Thymus (tissue), 14 donors: ENCODE measurements at places on chromosomes 3 and 15.

GRCh38 chr3:16056217-16056616, 118.3 kb upstream of the GALNT15 start:
- no peak overlapping the region for H3K4me3 ChIP-seq
- no peaks in the 10 kb centered on the region for H3K27me3 ChIP-seq
- no peak for DNase-seq
- no peaks in the 10 kb centered on the region for H3K4me1 ChIP-seq
- H3K27ac ChIP-seq, result peak overlapping the region; percentile 25

GRCh38 chr15:83105440-83105839, 2.0 kb upstream of the TM6SF1 start:
- H3K27me3 ChIP-seq, result peaks cover 42% of the 10 kb centered on the region
- H3K27ac ChIP-seq, result no peak overlapping the region
- no peak overlapping the region for H3K4me3 ChIP-seq
- H3K36me3 ChIP-seq, result no peaks in the 10 kb centered on the region
- H3K4me1 ChIP-seq, result peaks cover 9% of the 10 kb centered on the region

DNA sequence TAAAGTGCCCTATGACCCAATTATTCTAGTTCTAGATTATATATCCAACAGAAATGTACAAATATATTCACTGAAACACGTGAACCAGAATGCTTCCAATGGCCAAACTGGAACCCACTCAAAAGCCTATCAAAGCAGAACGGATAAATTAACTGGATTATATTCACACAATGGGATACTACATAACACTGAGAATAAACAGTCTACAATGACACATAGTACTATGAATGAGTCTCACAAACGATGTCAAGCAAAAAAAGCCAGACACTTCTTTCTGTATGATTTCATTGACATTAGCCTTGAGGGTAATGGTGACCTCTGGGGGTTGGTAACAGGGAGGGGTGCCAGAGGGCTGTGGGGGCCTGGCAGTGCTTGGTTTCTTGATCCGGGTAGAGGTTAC, 50.9 kb upstream of the HACD2 start:
- H3K27me3 ChIP-seq, result no peaks in the 10 kb centered on the region
- H3K4me1 ChIP-seq, result peaks cover 10% of the 10 kb centered on the region
- H3K27ac ChIP-seq, result no peak overlapping the region
- H3K36me3 ChIP-seq, result no peaks in the 10 kb centered on the region
- no peak for DNase-seq

DNA sequence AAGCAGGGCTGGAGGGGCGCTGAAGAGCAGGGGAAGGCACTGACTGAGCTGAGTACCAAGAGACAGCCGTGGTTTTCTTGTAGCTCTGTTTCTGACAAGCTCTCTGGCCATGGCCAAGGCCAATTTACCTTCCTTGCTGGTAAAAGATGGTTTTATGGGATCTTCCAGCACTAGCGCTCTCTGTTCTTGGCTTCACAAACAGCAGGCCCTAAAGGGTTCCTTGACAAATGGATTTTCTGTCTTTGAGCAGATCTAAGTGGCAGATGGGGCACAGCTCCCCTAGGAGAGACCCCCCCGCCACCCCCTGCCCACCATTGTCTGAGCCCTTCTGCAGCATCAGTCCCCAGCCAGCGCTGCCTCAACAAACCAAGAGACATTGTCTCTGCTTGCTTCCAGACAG, 66.6 kb downstream of the GAP43 start:
- H3K27ac ChIP-seq, result no peak overlapping the region
- no peak for DNase-seq
- H3K27me3 ChIP-seq, result no peaks in the 10 kb centered on the region
- H3K36me3 ChIP-seq, result no peaks in the 10 kb centered on the region

DNA sequence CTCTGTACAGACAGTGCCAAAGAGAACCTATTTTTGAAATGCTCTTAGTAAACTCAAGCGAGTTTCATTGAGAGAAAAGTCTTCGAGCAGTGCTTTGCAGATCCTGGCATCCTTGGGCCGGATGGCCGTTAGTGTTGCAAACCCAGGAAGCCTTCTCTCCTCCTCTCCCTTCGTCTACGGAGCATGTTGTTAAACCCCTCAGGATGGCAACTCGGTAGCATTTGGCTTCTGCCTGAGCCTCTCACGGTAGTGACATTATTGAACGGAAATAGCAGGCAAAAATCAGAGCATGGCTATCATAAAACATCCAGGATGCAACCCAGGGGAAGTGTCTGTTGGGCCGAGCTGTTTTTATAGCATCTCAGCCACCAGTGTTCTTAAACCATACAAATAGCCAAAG, 6.7 kb upstream of the SEC13 start:
- H3K36me3 ChIP-seq, result no peaks in the 10 kb centered on the region
- H3K27me3 ChIP-seq, result peaks cover 31% of the 10 kb centered on the region
- no peak overlapping the region for H3K4me3 ChIP-seq
- H3K27ac ChIP-seq, result no peak overlapping the region

DNA sequence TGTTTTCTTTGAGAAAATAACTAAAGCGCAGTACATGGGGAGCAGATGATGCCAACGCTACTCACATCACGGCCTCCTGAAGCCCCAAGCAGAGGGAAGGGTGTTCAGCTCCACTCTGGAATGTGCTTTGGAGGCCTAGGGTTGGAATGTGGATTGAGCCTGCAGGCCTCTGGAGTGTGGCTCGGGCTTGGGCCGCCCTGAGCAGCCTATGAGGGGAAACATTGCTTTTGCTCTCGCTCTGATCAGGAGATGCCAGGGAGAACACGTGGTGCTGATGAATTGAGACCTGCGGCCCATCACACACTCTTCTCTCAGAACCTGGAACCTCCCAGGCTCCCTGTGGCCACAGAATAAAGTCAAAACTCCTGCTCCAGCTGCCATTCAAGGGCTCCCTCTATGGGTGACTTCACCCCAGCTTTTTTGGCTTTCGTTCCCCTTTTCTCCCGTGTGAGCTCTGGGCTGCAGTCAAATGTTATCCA, 23.3 kb downstream of the CCDC13 start:
- peaks cover 5% of the 10 kb centered on the region for H3K4me1 ChIP-seq
- H3K27ac ChIP-seq, result no peak overlapping the region

- H3K4me1 ChIP-seq, result no peaks in the 10 kb centered on the region
- no peak overlapping the region for H3K4me3 ChIP-seq
Measured at GRCh38 chr3:146594843-146595482, 10.2 kb downstream of the PLSCR5 start.

DNA sequence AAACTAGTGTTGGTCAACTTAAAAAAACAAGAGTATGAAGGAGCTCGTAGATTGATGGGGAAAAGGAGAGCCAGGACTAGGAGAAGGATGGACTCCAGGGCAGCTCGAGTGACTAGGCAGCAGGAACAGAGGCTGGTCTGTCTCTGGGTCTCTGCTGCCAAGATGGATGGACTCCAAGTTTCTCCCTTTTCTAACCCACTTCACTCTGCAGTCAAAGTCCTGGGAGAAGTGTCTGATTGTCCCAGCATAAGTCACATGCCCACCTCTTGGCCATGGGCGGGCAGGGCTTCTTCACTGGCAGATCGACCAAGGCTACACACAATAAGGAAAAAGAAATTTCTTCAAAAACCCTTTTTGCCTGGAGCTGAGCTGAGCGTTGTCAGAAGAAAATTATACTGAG, 9.2 kb upstream of the EPB42 start:
- H3K4me3 ChIP-seq, result no peak overlapping the region
- no peaks in the 10 kb centered on the region for H3K4me1 ChIP-seq
- no peak overlapping the region for H3K27ac ChIP-seq
- no peaks in the 10 kb centered on the region for H3K36me3 ChIP-seq

GRCh38 chr15:41804916-41805666, 22.8 kb upstream of the JMJD7 start:
- peaks cover 6% of the 10 kb centered on the region for H3K4me1 ChIP-seq
- peak overlapping the region; percentile 64 for H3K27ac ChIP-seq
- peaks cover 4% of the 10 kb centered on the region for H3K36me3 ChIP-seq
- DNase-seq, result no peak
- H3K4me3 ChIP-seq, result no peak overlapping the region
- no peaks in the 10 kb centered on the region for H3K27me3 ChIP-seq

- no peaks in the 10 kb centered on the region for H3K4me1 ChIP-seq
- DNase-seq, result no peak
- H3K36me3 ChIP-seq, result no peaks in the 10 kb centered on the region
- H3K27ac ChIP-seq, result no peak overlapping the region
- no peaks in the 10 kb centered on the region for H3K27me3 ChIP-seq
Measured at GRCh38 chr3:152474585-152474984, 205.9 kb downstream of the MBNL1 start.

DNA sequence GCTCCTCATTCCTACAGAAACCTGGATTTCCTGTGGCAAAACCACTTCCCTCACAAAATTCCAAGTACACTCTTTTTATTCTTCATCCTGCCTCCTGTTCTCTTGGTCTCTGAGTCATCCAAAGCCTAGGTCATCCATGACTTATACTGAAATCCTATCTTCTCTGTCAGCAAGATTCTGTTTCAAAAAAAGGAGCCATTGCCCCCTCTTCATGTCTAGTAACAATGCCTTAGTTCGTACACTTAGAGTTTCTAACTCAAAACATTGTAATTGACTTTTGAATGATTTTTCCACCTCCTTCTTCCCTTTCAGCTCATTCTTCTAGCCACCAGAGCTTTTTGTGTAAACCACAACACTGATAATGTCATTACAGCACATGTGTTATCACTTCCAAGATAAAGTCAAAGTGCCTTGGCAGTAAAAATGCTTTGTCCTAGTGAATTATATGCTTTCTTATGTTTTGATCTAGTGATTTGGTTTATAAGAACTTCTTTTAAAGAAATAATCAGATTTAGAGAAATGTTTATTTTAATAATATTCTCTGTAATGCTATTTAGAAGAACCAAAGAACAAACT, 256.5 kb upstream of the NECTIN3 start:
- H3K36me3 ChIP-seq, result no peaks in the 10 kb centered on the region
- no peak overlapping the region for H3K27ac ChIP-seq
- no peak for DNase-seq
- H3K27me3 ChIP-seq, result no peaks in the 10 kb centered on the region
- H3K4me3 ChIP-seq, result no peak overlapping the region

DNA sequence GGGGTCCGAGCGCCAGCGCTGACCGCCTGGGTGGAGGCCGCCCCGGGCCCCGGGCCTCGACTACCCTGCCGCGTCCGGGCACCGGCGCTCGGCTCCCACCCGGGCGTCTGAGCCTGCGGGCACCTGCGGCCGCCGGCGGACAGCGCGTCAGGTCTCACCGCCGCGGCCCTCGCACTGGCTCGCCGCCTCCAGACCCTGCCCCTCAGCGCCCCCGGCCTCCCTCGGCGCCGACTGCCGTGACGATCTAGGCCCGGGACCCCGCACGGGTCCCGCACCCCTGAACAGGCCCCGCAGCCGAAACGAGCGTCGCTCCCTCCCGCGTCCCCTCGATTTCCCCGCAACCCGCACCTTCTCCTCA, 297 bp downstream of the PRC1 start:
- H3K4me1 ChIP-seq, result peaks cover 9% of the 10 kb centered on the region
- H3K27ac ChIP-seq, result peak overlapping the region; percentile 64
- no peak for DNase-seq
- no peaks in the 10 kb centered on the region for H3K27me3 ChIP-seq

GRCh38 chr3:96813820-96814650, at the start of gene EPHA6:
Gene EPHA6 (plus strand): TSS chr3:96814594.
- H3K27ac ChIP-seq, result peak within 1 kb of the TSS; percentile 4
- H3K4me3 ChIP-seq, result peak within 1 kb of the TSS; percentile 21
- no peak for DNase-seq

GRCh38 chr3:144369129-144369879, 397.7 kb downstream of the DIPK2A start:
- H3K4me1 ChIP-seq, result no peaks in the 10 kb centered on the region
- H3K36me3 ChIP-seq, result no peaks in the 10 kb centered on the region

DNA sequence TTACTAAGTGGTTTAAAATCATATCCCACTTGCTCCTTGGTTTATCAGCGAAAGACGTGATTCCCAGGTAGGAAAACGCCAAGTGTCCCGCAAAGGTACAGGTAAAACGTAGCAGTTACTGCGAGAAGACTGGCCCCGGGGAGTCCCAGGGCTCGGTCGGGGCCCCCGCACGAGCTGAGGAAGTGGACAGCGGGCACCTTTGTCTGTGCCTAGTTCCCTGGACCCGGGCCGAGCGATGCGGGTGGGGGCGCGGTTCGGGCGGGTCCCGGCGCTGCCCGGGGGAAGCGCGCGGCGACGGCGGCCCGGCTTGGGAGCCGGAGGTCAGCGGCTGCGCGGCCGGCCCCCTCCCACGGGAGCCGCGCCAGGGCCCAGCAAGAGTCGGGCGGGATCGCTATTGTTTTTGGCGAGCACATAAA, 864 bp upstream of the NEO1 start:
- H3K36me3 ChIP-seq, result no peaks in the 10 kb centered on the region
- no peak for DNase-seq
- peak overlapping the region; percentile 62 for H3K27ac ChIP-seq
- peaks cover 67% of the 10 kb centered on the region for H3K27me3 ChIP-seq
- H3K4me3 ChIP-seq, result peak overlapping the region; percentile 57
- H3K4me1 ChIP-seq, result peaks cover 6% of the 10 kb centered on the region

DNA sequence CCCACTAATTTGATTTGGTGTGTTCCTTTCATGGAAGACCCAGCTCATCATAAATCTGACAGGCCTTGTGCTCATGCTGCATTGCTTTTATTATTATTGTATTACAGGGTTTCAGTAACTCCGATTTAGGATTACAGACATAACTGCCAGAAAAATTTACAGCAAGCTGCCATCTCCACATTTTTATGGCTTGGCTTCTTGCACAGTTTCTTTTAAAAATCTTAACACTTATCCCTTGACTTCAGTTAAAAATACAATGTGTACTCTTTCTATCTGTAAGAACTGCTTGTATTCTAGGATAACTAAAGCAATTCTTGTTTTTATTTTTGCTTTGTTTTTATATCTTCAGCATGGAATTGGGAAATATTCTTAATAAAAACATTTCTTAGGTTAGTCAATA, 612.2 kb downstream of the DIPK2A start:
- no peak overlapping the region for H3K27ac ChIP-seq
- DNase-seq, result no peak
- no peaks in the 10 kb centered on the region for H3K27me3 ChIP-seq
- H3K36me3 ChIP-seq, result no peaks in the 10 kb centered on the region

- no peak overlapping the region for H3K27ac ChIP-seq
- no peak for DNase-seq
- no peaks in the 10 kb centered on the region for H3K36me3 ChIP-seq
- H3K4me3 ChIP-seq, result no peak overlapping the region
- H3K27me3 ChIP-seq, result no peaks in the 10 kb centered on the region
Measured at GRCh38 chr3:88005066-88005465, 53.7 kb downstream of the CGGBP1 start.

- no peaks in the 10 kb centered on the region for H3K4me1 ChIP-seq
- H3K27ac ChIP-seq, result no peak overlapping the region
- H3K4me3 ChIP-seq, result no peak overlapping the region
- H3K27me3 ChIP-seq, result no peaks in the 10 kb centered on the region
- H3K36me3 ChIP-seq, result no peaks in the 10 kb centered on the region
Measured at GRCh38 chr15:47971637-47972036, 149.2 kb upstream of the SLC24A5 start.
